ENCODE measurements at places on chromosomes 13 and 19.

GRCh38 chr13:97225533-97225932 lies 3.4 kb downstream of the MBNL2 start:
- no peak for DNase-seq

DNA sequence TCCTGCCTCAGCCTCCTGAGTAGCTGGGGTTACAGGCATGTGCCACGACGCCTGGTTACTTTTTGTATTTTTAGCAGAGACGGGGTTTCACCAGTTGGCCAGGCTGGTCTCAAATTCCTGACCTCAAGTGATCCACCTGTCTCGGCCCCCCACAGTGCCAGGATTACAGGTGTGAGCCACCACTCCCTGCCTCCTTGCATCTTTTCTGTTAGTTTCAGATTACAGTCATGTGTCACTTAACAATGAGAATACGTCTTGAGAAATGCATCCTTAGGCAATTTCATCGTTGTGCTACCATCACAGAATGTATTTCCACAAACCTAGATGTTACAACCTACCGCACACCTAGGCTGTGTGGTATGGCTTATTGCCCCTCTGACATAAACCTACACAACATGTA lies 180.4 kb downstream of the TM9SF2 start:
- DNase-seq = no peak

DNA sequence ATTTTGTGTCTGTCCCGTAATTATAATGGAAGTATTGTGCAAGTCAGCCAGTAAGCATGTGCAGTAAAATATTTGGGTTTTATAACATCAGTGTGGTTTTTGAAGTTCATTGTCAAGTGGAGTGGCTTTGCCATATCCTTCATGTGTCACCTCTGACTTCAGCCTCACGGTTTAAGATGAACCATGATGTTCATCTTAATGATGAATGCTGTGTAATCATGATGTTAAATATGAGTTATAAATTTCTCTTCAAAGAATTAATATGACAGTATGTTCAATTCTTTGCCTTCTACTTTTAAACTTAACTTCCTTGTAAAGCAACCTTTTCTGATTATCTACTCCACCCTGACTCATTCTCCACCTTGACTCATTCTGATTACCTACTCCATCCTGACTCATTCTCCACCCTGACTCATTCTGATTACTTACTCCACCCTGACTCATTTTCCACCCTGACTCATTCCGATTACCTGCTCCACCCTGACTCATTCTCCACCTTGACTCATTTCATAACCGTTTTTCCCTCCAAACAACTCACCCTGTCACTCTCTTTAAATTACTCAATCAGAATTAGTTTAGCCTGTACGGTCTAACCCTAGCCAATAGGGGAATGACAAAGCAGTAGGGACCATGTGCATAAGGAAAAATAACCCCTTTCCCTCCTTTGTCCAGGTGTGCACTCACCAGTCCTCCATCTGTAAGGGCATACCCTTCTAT lies 50.3 kb upstream of the ANKRD10 start:
- DNase-seq = no peak

DNA sequence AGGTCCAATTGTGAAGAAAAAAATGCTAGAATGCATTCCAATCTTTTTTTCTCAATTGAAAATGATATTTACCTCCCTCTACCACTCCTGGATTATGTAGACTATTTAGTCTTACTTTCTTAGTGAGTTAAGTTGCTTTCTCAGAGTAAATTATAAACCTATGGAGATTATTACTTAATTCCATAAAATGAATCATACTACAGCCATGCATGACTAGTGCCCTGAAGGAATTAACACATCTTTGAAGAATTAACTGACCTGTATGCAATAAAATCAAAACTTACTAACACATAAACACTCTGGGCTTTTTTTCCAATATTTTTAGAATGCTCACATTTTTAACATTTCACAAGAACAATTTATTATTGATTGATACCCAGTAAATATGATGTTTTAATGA lies 379.4 kb upstream of the DACH1 start:
- no peak for DNase-seq

DNA sequence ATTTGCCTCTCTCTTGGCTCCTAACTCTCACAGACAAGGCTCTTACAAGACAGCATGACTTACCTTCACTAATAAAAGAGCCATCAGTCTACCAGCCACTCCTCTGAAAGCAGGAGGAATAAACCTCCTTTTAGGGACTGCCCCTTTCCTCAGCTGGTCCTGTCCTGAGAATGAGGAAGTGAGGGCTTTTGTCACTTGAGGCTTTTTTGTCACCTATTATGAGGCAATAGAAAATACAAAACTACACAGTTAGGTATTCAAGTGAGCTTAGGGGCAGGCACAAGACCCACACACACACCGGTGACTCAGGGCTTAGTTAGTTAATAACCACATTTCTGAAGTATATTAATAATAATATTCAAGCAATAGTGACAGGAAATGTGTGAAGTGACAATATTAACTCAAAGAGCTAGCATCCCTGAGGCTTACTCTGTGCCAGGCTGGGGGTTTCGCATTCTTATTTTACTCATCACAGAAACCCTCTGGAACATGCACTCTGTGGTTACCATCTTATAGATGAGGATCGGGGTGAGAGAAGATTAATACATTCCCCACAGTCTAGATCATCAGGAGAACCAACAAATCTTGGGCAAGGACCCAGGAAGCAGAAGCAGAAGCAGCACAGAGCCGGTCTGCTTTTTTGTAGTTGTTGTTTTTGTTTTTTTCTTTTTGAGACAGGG lies 379.9 kb downstream of the LIG4 start:
- DNase-seq = no peak

- no peak for DNase-seq
These were observed 42.8 kb upstream of the CLDN10 start for GRCh38 chr13:95509521-95510310.

- no peak for DNase-seq
These were observed 20.1 kb downstream of the DEDD2 start for GRCh38 chr19:42197375-42197817.

GRCh38 chr13:46383383-46383782 lies 3.7 kb downstream of the RUBCNL start:
- DNase-seq = no peak

- no peak for DNase-seq
These were observed 138.9 kb downstream of the ATP11A start for GRCh38 chr13:112828756-112829155.

DNA sequence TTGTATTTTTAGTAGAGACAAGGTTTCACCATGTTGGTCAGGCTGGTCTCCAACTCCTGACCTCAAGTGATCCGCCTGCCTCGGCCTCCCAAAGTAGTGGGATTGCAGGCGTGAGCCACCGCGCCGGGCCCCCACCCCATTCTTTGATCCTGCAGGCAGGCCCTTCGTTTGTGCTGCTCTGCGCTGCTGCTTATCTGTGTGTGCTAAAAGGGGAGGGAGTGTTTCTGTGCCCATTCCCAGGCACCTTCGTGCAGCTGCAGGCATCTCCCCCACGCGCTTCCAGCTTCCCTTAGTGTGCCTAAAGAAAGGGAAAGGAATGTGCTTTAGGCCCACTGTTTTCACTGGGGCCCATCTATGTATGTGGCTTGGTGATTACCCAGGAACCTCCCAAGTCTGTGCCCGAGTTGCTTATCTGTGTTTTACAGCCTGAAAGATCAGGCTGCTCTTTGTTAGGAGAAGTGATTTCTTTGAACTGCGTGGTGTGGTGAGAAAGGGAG lies 27.2 kb downstream of the EPN1 start:
- no peak for DNase-seq

DNA sequence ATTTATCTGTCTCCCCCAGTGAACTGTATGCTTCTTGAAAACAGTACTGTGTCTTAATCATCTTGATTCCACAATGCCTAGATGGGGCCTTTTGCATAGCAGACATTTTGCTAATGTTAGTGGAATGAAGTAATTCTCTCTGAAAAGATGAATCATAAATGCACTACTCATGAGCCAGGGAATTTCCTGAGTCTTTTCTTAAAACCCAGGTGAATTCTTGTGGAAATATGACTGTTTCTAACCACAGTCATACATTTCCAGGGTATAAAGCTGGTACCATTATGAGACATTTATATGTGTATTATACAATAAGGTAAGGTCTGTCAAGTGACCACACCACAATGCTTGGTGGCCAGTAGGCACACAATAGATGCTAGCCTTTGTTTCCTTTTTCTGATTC lies 5.5 kb upstream of the KCTD4 start:
- no peak for DNase-seq

- no peak for DNase-seq
These were observed 2.4 kb upstream of the KMT2B start for GRCh38 chr19:35715355-35715809.

DNA sequence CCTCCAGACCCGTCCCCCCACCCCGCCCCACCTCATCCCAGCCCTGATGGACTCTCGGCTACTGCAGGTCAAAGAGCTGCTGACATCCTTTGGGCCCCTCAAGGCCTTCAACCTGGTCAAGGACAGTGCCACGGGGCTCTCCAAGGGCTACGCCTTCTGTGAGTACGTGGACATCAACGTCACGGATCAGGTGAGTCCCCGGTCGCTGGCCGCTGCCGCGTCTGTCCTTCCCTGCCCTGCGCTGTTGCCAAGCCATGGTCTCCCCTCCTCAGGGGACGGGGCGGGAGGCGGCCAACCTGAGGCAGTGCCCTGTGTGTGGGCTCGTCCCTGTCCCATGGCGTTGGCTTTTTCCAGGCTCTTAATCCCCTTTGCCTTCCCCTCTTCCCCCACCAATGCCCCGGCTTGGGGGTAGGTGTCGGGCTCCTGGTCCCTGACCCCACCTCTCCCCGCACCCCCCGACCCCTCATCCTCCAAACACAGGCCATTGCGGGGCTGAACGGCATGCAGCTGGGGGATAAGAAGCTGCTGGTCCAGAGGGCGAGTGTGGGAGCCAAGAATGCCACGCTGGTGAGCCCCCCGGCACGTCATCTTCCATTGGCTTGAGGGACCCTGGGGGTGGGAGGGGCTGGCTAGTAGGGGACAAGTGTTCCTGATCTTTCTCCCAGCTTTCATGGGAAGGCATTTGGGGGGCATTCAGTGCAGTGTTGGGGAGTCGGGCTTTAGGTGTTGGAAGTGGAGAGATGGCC lies 6.2 kb upstream of the EPN1 start:
- DNase-seq = no peak

GRCh38 chr13:46736541-46737310 lies 60.2 kb downstream of the ESD start:
- DNase-seq = no peak

DNA sequence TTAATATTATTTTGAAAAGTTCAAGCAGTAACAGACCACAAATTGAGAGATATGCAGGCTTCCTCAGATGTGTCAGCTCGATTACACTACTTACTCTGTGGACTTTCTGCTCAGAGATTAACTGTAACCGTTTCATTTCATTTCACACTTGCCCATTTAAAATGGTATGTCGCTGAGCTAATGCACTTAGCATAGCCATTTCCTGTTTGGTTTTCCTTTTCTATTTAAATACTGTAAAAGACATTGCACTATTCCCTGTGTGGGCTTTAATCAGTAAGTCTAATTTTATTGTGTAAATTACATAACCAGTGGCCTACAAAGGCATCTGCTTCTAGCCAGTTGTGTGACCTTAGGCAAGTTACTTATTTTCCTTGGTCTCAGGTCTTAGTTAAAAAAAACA lies 237.6 kb downstream of the LACC1 start:
- no peak for DNase-seq

DNA sequence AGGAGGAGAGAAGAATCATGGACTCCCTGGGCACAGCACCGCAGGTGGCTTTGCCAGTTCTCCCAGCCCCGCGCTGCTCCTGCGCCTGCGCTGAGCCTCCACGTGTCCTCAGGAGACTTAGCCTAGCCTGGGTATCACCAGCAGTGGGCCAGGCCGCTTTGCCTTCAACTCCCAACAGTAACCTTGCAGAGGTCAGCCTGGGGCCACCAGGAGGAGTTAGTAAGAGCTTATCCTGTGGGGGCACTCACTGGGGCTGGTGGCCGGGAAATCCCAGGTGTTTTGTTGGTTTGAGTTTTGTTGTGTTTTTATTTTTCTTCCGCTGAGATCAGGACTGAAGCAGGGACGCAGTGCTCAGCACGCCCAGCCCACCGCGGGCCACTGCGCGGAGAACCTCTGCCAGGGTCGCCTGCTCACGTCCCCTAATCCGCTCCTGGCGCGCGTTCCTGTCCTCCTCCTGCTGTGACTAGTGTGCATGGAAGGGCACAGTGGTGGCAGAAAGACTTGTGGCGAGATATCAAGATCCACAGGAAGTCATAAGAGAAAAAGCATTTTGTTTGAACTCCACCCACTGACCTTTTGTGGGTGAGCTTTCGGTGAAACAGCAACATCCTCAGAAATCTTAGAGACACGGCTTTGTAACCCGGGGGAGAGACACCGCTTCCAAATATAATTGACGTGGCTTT lies 207.4 kb upstream of the RFC3 start:
- no peak for DNase-seq

DNA sequence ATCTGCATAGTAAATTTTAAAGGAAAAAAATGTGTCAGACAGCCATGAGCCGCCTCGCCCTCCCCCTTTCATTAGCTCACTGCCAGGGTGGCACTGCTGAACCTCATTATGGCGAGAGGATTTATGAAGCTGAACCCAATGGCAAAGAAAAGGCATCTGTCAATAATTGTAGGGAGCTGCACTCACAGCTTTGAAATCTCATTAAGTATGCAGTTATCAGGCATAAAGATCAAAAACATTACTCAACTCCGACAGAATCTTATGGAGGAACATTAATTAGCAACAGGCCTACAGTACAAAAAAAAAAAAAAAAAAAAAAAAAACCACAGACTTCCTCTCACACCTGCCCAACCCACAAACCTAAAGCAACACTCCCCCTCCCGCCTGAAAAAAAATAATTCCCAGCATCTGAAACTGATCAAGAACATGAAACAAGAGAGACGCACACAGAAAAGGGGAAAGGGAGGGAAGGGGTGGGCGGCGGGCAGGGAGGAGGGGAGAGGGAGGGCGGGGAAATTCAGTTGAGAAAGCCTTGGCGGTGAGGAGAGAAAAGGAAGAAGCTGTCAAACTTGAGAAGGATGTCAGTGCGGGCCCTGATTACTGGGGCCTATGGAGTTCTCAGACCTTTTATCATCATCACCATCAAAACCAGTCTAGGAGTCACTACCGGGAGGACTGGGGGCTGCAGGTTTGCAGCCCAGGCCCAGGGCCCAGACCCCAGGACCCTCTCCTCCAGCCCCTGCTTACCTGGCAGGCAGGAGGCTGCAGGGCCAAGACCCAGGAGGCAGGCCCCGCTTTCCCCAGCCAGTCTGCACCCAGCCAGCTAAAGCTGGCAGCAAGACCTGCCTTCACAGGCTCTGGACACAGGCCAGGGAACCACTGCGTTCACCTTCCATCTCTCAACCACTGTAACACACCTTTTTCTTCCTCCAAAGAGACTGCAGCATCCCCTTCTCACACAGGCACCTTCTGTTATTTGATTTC lies 8.9 kb downstream of the TSHZ3 start:
- no peak for DNase-seq

- DNase-seq = no peak
These were observed 22.6 kb downstream of the ZSWIM4 start for GRCh38 chr19:13817615-13818371.

DNA sequence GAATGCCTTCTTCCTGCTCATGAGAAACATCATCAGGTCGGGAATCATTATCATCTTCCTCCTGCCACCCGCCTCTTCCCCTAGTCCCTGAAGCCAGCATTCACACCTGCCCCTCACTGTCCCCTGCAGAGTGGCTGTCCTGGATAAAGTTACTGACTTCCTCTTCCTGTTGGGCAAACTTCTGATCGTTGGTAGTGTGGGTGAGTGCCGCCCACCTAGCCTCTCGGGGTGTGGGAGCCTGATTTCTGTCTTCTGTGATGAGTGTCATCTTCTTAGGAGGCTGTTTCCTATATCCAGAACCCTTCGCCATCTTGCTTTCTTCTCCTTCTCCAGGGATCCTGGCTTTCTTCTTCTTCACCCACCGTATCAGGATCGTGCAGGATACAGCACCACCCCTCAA lies 12.5 kb downstream of the SLC44A2 start:
- DNase-seq = no peak

GRCh38 chr13:53494406-53494805 lies 465.8 kb downstream of the OLFM4 start:
- no peak for DNase-seq
